Body of pancreas (tissue), 4 donors: ENCODE measurements at places on chromosomes 2 and 18. TPM values are rescaled to one million over a fixed set of nuclear protein-coding genes. Genes with fewer than 3 reads are reported as not detected.
A peak's percentile ranks its signal among the peaks of the same experiment; 100 is the strongest.

DNA sequence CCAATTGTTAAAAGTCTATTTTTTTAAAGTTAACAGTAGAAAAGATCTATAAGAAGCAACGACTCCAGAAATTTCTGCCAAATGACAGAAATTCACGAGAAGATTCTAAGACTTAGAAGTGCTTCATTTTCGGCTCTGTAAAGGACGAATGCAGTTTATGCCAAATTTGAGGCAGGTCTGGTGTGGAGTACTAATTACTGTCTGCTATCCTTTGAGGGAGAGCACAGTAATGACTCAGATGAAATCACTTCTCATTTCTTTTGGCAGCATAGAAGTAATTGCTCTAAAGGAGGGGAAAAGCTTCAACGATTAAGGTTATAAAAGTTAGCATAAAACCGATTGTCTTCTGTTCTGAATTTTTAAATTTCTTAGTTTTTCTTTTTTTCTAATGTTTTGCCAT, 11.4 kb downstream of the G6PC2 start:
- no peak overlapping the region for H3K27ac ChIP-seq
- H3K36me3 ChIP-seq = no peaks in the 10 kb centered on the region
- H3K4me1 ChIP-seq = peaks cover 8% of the 10 kb centered on the region
- DNase-seq = no peak
- no peak overlapping the region for H3K4me3 ChIP-seq

DNA sequence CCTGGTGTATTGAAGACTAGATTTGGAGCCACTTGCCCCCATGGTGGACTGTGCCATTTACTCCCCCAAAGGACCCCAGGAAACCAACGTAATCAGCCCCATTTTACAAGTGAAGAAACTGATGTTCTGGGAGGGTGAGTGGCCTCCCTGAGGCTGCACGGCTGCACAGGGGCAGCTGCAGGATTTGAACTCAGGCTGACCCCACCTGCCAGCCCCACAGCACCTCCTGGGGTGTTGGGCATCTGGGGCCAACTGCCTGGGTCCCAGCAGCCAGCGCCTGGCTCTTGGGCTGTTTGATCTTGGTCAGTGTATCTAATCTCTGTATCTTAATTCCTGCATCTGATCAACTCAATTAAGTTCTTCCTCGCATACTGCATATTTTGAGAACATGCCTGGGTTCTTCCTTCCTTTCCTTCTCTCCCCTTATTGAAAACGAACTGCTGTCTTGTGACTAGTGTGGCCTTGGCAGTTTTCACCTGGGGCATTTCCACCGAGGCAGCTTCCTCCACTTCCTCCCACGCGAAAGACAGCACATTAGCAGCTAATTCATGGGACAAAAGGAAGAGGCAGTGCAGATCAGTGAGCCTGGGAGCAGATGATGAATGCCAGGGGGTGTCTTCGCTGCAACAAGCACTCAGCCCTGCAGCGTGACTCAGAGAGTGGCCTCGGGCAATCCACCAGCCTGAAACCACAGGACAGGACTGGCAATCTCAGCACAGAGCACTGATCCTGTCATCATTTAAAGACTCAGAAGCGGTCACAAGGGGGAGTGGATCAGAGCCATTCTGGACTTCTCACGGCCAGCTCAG, 184.1 kb upstream of the RAB12 start:
- H3K36me3 ChIP-seq = no peaks in the 10 kb centered on the region
- H3K4me1 ChIP-seq = no peaks in the 10 kb centered on the region
- no peak for DNase-seq
- H3K4me3 ChIP-seq = no peak overlapping the region

DNA sequence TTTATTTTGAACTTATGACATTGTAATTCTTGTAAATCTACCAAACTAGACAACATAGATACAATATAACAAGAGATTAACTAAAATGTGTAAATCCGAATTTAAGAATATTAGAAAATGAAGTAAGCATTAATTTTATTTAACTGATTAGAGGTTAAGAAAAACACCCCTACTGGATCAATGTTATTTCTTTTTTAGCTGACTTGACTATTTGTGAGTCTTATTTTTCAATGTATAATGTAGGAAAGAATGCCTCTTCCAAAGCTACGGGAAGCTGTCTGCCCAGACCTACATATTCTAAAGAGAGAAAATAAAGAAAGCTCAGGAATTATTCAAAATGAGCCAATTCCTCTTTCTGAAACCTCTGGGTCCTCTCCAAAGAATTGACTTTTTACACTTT, 490.8 kb upstream of the CDH7 start:
- no peaks in the 10 kb centered on the region for H3K27me3 ChIP-seq
- no peaks in the 10 kb centered on the region for H3K4me1 ChIP-seq
- H3K36me3 ChIP-seq = no peaks in the 10 kb centered on the region
- DNase-seq = no peak

DNA sequence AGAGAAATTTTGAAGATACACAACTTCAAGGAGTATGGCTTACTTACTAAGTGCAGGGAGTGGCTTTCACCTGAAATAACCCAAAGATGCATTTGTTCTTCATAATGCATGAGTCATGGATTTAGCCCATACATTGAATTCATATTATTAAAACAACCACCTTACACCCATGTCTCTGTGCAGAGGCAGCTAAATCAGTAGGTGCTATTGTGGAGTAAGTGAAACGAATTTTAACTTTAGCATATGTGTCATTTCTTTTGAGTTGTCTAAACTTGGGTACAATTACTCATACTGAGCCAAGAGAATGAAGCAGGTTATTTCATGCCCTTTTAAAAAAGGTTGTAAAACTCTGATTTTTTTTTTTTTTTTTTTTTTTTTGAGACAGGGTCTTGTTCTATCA, 11.0 kb upstream of the ANKRD29 start:
- no peak overlapping the region for H3K27ac ChIP-seq
- no peaks in the 10 kb centered on the region for H3K4me1 ChIP-seq
- DNase-seq = no peak
- H3K4me3 ChIP-seq = no peak overlapping the region

DNA sequence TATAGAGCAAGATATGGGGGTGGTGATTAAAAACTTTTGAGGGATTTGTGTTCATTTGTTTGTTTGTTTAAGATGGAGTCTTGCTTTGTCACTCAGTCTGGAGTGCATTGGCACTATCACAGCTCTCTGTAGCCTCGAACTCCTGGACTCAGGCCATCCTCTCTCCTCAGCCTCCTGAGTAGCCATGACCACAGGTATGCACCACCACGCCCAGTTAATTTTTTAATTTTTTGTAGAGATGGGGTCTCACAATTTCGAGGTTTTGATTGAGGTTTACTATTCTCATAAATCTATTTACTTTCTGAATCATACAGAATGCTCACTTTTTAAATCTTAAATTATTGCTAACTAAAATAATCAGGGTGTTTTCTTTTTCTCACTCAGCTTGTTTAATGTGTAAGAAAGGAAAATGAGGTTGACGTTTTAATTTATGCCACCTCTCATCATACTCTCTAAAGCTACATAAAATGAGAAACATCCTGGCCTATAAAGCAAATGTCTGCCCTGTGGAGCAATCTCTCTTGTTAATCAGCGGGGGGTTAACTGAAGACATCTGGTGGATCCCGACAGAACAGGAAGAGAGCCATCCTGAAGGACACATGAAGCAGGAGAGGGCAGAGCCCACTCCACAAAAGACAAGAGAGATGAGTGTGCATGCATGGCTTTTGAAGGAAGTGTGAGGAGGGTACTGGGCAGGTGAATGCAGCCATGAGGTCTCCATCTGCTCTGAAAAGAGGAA, 589.1 kb upstream of the SLC8A1 start:
- no peaks in the 10 kb centered on the region for H3K4me1 ChIP-seq
- no peaks in the 10 kb centered on the region for H3K27me3 ChIP-seq
- no peaks in the 10 kb centered on the region for H3K36me3 ChIP-seq
- H3K4me3 ChIP-seq = no peak overlapping the region
- DNase-seq = no peak

DNA sequence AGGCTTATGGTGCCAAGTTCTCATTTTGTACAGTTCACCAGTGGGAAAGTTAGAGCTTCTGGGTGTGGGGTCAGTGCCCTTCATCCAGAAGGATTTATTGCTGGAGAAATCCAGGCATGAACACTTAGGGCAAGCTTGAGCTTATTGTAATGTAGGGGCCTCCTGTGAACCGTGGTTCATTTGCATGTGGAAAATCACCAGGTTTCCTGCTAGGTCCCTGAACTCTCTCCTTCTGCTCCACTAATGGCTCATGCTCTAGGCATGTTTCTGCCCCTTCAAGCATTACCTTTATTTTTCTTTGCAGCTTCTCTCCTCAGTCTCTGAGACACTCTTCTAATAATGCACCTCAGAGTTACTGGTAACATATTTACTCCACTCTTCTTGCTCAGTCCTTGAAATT, 79.3 kb upstream of the FAM98A start:
- no peaks in the 10 kb centered on the region for H3K27me3 ChIP-seq
- H3K36me3 ChIP-seq = no peaks in the 10 kb centered on the region
- H3K4me1 ChIP-seq = no peaks in the 10 kb centered on the region
- no peak overlapping the region for H3K27ac ChIP-seq
- no peak overlapping the region for H3K4me3 ChIP-seq

DNA sequence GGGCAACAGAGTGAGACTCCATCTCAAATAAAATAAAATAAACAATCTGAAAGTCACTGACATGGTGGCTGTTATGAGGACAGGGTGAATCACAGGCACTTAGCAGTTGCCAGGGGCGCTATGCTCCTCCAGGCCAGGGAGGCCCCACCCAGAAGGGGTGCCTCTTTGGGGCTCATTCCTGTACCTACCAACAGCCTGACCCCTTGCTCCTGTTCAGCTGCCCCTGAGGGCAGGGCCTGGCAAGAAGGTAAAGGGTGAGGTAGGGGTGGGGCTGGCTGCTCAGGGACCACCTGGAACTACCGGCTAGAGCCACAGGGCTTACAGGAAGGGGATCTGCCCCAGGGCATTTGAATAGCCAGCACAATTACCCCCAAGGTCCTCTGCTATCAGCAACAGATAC, 60.3 kb downstream of the INPP5D start:
- no peak overlapping the region for H3K4me3 ChIP-seq
- DNase-seq = no peak
- no peak overlapping the region for H3K27ac ChIP-seq
- H3K27me3 ChIP-seq = no peaks in the 10 kb centered on the region

DNA sequence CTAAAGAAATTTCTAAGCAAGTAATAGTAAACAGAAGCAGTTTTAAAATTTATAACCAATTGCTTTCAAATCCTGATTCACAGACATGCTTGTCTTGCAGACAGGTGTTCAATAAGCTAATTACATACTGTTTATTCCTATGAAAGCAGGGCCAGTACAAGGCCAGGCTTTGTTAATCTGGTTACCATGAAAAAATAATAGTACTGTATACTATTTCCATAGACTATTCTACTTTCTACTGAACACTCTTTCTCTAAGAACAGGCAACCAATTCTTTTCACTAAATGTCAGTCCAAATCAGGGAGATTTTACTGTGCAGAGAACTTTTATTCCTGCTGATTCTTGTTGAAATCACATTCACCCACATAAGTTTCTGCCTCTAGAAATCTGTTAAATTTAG, 2.9 kb upstream of the SRSF7 start:
- H3K4me3 ChIP-seq = no peak overlapping the region
- H3K27me3 ChIP-seq = no peaks in the 10 kb centered on the region
- no peak overlapping the region for H3K27ac ChIP-seq
- no peaks in the 10 kb centered on the region for H3K36me3 ChIP-seq

GRCh38 chr2:13006426-13006825, 289.7 kb downstream of the TRIB2 start:
- H3K36me3 ChIP-seq = no peaks in the 10 kb centered on the region
- H3K27ac ChIP-seq = no peak overlapping the region
- DNase-seq = no peak
- no peaks in the 10 kb centered on the region for H3K27me3 ChIP-seq
- H3K4me1 ChIP-seq = peaks cover 17% of the 10 kb centered on the region
- H3K4me3 ChIP-seq = no peak overlapping the region

DNA sequence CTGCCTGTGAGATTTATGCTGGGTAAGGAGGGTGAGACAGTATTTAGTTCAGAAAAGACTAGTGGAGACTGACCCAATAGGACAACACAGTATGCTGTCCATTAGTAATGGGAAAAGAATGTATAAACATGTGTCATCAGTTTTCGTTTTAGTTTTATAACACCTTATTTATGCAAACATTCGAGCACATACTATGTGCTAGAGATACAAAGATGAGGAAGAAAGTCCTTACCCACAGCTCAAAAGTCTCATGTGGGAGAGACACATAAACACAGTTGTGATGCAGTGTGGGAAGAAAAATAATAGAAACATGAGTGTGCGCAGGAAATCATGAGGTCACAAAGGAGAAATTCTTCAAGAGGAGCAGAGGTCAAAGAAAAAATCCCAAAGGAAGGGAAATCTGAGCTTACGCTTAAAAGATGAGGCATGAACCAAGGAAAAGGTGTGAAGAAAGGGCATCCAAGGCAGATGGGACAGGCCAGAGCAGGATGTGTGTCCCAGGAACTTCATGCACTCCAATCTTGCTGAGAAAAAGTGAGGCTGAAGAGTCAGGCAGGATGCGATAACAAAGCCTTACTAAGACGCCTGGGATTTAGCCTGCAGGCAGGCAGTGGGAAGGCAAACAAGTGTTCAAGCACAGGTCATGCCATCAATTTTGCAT, 8.1 kb downstream of the METTL21A start:
- DNase-seq = no peak
- no peaks in the 10 kb centered on the region for H3K27me3 ChIP-seq
- H3K36me3 ChIP-seq = no peaks in the 10 kb centered on the region
- H3K4me1 ChIP-seq = no peaks in the 10 kb centered on the region

DNA sequence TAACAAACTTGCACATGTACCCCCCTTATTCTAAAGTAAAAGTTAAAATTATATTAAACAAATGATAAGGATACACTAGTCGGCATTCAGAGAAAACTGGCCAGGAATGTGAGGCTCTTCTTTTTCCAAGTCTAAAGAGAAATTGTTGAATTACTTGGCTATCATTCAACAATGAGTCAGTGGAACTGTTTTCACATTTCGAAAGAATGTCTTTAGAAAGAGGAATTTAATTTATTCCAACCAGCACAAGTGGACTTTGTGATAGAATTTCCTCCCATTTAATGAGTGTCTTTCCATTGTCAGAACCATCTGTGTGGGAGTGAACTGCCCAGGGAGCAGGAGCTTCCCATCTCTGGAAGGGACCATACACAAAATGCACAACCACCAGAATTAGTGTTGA, 792.2 kb downstream of the EPHA4 start:
- no peak overlapping the region for H3K4me3 ChIP-seq
- H3K36me3 ChIP-seq = no peaks in the 10 kb centered on the region
- H3K27ac ChIP-seq = no peak overlapping the region
- DNase-seq = no peak
- H3K27me3 ChIP-seq = no peaks in the 10 kb centered on the region

DNA sequence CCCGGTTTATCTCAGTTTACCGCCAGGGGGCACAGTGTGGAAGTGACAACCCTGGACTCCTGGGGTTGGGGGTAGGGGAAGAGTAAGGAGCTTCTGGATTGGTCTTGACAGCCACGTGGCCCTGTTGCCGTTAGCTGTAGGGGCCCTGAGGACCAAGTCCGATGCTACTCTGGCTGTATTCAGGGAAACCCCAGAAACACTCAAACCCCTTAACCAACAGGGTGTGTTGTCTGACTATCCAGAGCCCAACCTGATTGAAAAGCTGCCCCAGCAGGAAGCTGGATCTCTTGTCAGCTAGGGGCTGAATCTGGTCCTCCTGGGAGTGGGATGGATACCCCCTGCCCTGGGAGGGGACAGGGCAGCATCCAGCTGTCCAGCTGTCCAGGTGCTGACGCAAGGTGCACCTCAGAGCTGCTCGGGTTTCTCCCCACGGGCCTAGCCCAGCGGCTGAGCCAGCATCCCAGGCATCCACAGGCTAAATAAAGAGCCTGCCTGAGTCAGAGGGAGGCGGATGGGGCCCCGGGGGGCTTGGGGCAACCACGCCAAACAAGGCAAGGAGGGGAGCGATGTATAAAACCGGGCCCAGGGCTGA, 3.1 kb upstream of the GMPPA start:
- H3K4me3 ChIP-seq = no peak overlapping the region
- H3K27me3 ChIP-seq = peaks cover 4% of the 10 kb centered on the region
- DNase-seq = peak; percentile 58
- H3K4me1 ChIP-seq = peaks cover 27% of the 10 kb centered on the region

Gene ANKRD53
- total RNA-seq = 4.7 TPM

Gene TMEM127
- 33.5 TPM for total RNA-seq

Gene LAMA1
- 3.4 TPM for total RNA-seq
